ENCODE measurements at places on chromosomes 3 and 15.

GRCh38 chr15:66138892-66139590, 114.5 kb downstream of the MEGF11 start:
- no peak for DNase-seq

- no peak for DNase-seq
Observed at GRCh38 chr15:45179221-45179985, 8.4 kb downstream of the SHF start.

GRCh38 chr3:121126707-121127035, 218.7 kb downstream of the STXBP5L start:
- no peak for DNase-seq

DNA sequence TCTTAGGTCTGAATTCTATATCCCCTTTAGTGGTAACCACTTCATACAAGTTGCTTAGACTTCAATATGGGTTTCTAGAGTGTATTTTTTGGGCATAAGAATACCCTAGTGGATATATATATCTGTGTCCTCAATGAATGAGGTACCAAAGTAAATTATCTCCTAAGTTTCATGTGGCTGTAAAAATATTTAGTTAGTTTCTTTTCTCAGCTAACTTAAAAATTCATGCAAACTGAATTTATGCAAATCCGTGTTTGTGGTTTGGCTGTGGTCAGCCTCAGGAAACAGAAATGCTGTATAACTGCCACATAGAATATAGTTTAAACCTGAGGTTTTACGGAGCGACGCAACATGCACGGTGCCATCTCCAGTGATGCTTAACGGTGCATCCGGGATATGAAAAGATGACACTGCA, 80.3 kb downstream of the PEX5L start:
- DNase-seq, result no peak

GRCh38 chr3:122987231-122987630, 40.3 kb downstream of the SEMA5B start:
- DNase-seq, result no peak

GRCh38 chr15:82768414-82769054, 37.3 kb downstream of the FSD2 start:
- DNase-seq, result no peak

DNA sequence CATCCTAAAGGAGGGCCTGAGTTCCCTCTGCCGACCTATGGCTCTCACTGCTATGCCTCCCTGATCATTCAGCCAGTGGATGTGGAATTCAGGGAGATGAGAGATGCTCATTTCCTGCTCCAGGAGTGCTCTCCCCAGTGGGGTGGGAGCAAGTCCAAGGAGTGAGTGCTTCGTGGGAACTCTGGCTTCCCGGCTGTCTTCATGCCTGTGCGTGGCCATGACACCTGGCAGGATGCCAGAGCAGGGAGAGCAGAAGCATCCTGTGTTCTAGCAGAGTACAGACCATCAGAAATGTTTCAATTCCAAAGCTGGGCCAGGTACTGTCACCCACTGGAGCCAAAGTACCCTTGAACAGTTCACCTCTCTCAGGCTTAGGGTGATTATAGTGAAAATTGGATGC, 45.1 kb downstream of the APH1B start:
- DNase-seq, result peak; percentile 20

GRCh38 chr3:125077864-125078263, 22.1 kb upstream of the HEG1 start:
- no peak for DNase-seq

- peak; percentile 39 for DNase-seq
Observed at GRCh38 chr3:143951351-143951971, 20.2 kb upstream of the DIPK2A start.

- peak; percentile 9 for DNase-seq
Observed at GRCh38 chr15:69983696-69984265, 113.9 kb downstream of the TLE3 start.

GRCh38 chr3:20511863-20512505, 326.0 kb upstream of the SGO1 start:
- DNase-seq, result peak; percentile 67

GRCh38 chr15:91942720-91943394, 89.3 kb downstream of the SLCO3A1 start:
- DNase-seq, result no peak

DNA sequence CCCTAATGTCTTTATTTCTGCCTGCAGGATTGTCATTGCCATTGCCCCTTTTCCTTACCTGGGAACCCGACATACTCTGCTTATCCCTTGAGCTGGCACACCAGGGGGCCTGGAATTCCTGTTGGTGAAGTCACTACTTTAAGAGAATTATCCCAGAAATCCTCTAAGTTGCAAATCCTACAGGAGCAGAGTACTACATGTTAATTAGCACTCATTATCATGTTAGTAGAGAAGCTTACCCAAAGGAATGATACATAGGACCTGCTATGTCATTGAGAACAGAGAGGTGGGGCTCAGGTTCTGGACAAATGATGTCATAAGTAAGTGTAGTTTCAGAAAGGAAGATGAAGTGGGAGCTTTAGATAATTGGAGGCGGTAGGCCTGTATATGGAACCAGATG, 27.4 kb downstream of the SCG5 start:
- DNase-seq, result no peak
